Naive thymus-derived CD8-positive, alpha-beta T cell (primary cell): ENCODE measurements at places on chromosomes 3 and 15.

DNA sequence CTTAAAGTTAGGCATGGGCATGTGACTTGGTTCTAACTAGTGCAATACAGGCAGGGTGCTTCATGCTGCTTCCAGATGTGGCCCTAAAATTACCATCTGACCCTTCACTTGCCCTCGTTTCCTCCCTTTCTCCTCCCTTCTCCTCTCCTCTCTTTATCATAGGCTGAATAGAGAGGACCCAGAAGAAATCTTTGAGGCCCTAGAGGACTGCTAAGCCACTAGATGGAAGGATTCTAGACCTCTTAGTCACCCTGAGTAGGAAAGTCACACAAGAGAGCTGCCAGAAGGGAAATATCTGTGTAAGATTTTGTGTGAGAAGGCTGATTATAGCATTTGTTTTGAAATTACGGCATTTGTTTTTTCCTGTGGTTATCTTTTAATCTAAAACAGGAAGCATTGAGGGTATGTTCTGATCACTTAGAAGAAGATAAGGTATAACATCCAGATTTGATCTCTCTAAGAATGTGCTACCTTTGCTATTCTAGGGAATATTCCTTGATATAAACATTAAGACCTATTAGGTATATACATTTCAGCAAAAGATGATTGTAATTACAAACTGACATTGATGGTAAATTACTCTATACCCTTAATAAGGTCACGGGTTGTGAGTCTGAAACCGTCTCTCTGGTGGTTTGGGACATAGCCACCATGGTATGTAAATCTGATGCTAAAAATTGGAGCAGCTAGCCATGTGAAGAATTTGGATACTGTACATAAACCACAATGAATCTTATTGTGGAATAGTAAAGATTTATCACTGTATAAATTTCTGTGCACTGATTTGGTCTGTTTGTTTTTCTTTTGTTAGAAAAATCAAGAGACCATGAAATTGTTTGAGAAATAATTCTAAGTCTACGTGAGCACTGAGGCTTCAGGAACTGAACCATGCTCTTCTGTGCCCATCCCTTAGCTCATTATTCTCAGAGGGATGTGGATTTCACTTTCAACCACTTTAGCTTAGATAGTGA is 84.1 kb downstream of the TP63 start:
- DNase-seq, result no peak

DNA sequence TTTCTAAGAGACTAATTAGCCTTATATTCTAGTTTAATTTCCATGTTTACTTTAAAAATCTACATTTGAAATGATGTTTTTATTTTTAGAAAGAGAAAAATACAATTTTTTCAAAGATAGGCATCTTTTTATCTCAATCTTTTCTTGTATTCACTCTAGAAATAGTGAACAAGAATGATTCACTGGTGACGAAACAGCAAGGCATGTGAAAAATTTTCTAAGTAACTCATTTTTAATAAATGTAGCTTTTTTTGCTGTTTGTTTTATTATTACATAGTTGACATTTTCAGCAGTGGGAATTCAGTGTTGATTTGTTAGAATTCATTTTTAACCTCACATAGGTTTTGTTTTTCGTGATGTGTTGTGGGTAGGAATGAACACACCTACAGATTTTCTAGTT is 1226.4 kb downstream of the NSUN3 start:
- DNase-seq, result no peak

GRCh38 chr3:58325525-58325992 is 7.1 kb upstream of the PXK start:
- DNase-seq, result no peak

- DNase-seq, result no peak
Measured at GRCh38 chr15:75198560-75199356, 2.9 kb upstream of the C15orf39 start.

DNA sequence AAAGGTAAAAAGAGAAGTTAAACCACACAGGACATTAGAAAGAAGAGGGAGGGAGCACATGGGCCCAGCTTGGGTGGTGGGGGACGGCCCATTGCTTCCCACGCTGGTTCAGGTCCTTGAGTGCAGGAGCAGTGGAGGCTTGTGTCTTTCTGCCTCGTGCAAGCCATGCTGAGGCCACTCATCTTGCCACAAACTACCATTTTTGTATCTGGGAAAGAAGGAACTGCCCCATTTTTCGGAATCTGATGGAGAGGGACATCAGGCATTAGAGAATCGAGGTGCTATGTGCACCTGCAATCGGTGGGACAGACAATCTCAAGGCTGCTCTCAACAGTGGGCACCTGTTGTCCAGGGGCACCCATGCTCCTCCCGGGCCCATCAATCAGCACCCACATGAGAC is 234.5 kb downstream of the KLF13 start:
- no peak for DNase-seq

DNA sequence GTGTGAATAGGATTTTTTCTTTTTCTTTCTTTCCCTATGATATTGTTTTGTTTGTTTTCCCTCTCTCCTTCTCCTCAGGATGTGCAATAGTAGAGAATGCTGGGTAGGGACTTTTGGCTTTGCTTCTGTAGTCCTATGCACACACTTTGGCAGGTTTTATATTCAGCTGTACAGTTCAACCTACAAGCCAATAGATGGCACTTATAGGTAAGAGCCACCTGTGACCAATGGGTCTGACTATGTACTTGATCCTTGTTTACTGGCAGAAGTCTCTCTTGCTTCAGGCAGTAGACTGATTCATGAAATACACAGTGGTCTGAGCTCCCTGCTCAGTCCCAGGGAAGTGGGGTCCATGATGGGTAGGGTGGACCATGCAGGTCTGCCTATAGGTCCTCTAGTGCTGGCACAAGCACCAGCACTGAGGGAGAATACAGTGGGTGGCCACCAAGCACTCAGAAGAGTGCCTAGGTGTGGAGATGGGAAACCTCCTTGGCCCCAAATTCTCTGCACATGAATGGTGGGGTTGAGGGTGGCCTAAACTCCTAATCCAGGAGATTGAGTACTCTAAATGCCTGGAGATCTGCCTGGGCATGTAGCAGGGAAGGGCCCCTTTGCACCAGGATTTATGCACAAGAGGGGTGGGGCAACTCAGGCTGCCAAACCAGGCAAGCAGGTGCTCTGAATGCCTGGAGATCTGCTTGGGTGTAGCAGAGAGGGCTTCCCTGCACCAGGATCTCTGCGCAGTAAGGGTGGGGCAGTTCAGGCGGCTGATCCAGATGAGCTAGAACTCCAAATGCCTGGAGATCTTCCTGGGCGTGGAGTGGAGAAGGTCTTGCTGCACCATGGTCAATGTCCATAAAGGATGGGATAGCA is 176.1 kb downstream of the DOCK3 start:
- no peak for DNase-seq

GRCh38 chr3:120622870-120623726 is 27.0 kb downstream of the NDUFB4 start:
- no peak for DNase-seq

DNA sequence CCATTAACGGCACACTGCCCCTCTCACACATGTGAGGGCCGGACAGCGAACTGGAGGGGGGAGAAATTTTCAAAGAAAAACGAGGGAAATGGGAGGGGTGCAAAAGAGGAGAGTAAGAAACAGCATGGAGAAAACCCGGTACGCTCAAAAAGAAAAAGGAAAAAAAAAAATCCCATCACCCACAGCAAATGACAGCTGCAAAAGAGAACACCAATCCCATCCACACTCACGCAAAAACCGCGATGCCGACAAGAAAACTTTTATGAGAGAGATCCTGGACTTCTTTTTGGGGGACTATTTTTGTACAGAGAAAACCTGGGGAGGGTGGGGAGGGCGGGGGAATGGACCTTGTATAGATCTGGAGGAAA is 1.5 kb downstream of the SOX2 start:
- no peak for DNase-seq
